ENCODE measurements at places on chromosomes 4 and X. TPM values are rescaled to one million over a fixed set of nuclear protein-coding genes. Genes with fewer than 3 reads are reported as not detected.

The FAM184B gene
- total RNA-seq: not detected

The CDS1 gene
- not detected for total RNA-seq

The MAGEA2 gene
- not detected for total RNA-seq

The GBA3 gene
- not detected for total RNA-seq

The FAT1 gene
- total RNA-seq: 83.3 TPM

The FHIP1A gene
- 0.53 TPM for total RNA-seq

The LUZP4 gene
- total RNA-seq: not detected

The KLKB1 gene
- total RNA-seq: not detected

The GALNT7 gene
- total RNA-seq: 27.1 TPM

The HTR2C gene
- total RNA-seq: not detected

The SATL1 gene
- not detected for total RNA-seq

The CCKAR gene
- total RNA-seq: not detected

The PRR32 gene
- total RNA-seq: not detected

The CT55 gene
- total RNA-seq: not detected

The TKTL2 gene
- not detected for total RNA-seq

The ADGRG4 gene
- not detected for total RNA-seq

Measured in myometrial cell (primary cell).